Omental fat pad (tissue), 4 donors: ENCODE measurements at places on chromosomes 12 and 14.
A peak's percentile ranks its signal among the peaks of the same experiment; 100 is the strongest.

DNA sequence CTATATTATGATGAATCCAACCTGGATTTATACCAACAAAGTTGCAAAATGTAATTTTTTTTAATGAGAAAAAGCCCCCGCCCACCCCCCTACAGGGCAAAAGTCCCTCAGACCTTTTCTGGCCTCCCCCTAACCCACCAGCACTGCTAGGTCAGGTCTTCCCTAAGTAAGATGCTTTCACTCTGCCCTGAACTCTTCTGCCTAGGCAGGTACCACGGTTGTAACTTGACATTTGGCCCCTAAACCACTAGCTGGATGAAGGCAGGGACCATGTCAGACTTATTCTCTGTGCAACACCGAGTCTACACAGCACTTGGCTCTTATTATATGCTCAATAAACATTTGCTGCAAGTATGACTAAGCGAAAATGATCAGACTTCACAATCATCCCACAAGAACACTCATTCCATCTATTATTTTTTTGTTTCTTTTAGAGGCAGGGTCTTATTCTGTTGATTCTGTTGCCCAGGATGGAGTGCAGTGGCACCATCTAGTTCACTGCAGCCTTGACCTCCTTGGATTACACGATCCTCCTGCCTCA is 63.2 kb downstream of the SPRING1 start:
- DNase-seq, result no peak

- peak; percentile 34 for DNase-seq
Measured at GRCh38 chr14:103483600-103483999, 39.0 kb downstream of the CKB start.

DNA sequence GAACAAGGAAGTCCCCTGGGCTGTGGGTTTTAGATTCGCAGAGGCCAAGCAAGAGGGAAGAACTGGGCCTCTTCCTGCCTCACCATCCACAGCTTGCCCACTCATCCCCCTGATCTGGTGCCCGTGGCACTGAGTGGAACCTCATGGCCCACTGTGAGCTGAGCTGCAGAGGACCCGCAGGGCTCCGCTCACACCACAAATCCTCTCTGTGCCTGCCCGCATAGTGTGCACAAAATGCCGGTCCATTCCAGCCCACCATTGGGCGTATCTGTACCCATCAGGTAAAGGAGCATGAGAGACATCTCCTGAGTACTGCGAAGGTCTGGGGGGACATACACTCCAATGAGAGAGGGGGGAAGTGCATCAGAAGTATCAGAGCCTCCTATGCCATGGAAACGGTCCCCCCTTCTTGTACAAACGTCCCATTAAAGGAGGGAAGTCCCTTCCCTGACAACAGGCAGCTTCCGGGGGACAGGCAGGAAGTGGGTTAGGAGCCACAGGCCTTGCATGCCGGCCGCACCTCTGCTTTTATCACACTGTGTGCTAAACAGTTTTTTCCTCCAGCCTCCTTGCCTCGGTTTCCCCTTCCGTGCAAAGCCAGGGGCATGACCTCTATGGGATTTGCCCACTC is 309.4 kb upstream of the DIO3 start:
- no peak for DNase-seq

- no peak for DNase-seq
Measured at GRCh38 chr14:61812347-61813095, 50.3 kb downstream of the SNAPC1 start.

DNA sequence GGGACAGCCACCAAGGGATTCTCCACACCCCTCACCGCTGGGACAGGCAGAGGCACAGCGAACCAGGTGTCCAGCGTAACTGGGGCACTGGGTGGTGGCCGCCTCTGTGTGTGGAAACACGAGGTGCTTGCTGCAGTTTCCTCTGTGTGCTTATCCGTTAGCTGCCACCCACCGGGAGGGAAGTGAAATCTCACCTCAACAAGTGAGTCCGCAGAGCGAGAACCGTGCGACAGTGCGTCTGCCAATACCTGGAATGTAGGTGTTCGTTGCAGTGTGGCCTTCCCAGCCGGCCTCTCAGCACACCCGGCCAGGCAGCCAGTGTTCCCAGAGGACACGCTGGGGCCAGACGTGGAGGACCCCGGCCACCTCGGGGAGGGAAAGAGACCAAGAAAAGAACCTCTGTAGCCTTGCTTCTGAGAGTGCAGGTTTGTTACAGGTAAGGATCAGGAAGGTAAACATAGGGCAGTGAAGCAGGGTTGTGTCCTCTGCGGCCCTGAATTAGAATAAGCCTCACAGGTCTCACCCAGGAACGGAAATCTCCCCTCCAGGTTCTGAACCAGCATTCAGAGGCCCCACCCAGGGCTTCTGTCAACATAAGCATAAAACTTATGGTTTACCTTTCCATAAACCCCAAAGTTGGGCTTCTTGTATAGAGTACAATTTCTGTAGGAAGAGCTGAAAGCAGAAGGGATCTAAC is 1.5 kb downstream of the BCL2L14 start:
- no peak for DNase-seq

- DNase-seq, result no peak
Measured at GRCh38 chr14:60695327-60695726, 28.8 kb downstream of the SIX4 start.

- DNase-seq, result no peak
Measured at GRCh38 chr12:85588221-85588620, 248.0 kb downstream of the RASSF9 start.

DNA sequence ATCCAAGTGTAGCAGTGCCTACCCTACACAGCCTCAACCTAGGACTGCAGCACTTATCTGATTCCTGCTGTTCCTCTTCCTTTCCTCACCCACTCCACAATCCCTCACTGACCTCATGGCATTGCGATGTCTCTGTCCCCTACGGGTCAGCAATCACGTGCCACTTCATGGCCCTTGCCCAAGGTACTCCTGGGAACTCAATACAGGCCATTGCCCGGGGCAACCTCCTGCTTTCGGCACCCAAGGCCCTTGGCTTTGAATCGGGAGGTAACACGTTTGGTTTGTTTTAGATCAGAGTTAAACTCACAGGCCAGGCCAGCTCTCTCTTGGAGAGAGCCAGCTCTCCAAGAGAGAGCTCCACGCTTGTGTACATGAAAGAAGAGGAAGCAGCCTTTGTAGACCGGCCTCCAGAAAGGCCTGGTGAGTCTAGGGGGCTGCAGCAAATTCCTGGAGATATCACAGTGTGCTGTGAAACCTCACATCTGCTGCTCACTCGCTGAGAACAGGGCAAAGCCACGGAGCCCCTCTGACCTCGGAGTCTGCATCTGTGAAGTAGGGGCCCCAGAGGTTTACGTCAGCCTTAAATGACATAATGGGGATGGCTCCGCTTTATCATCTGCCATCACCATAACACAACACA is 12.2 kb downstream of the CLMN start:
- no peak for DNase-seq

DNA sequence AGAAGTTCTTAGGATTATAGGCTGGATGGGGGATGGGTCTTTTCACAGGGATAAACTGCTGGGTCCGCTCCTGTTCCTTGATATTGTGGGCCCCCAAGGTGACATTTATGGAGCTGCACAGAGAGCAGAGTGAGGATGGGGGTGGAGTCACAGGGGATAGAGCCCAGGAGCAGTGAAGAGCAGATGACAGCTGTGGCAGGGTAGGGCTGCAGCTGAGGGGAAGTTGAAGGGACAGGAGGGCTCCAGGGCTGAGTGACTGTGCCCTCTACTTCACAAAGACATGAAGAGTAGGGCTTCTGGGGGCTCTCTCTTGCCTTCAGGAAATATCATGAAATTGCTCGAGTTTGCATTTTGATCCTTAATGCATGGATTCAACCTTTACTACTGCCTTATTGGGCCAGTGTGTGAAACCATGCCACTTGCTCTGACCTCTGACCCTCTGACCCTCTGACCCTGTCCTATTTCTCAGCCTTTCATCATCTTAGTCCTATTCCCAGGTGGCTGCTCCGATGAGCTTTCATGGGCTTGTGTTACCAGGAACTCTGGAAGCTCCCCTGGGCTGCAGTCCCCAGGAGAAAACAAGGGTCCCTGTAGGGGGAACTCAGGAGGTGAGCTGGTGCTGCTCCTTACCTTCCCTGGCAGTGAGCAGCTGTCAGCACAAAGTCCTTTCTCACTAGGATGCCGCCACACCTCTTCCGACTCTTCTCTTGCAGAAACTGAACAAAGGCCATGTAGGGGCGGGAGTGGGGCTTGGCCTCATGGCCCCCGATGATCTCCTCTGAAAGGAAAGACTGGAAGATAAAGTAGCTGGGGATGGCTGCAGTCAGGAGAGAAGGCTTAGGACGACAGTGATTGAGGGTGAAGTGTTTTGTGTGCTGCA is 1.6 kb downstream of the GZMH start:
- DNase-seq, result no peak

GRCh38 chr12:113347-113746 is 46.8 kb downstream of the IQSEC3 start:
- no peak for DNase-seq

- no peak for DNase-seq
Measured at GRCh38 chr12:39966256-39966655, 139.6 kb downstream of the SLC2A13 start.

- no peak for DNase-seq
Measured at GRCh38 chr12:3364661-3365462, 126.1 kb upstream of the PRMT8 start.
